ENCODE measurements at places on chromosomes 11 and 22.

DNA sequence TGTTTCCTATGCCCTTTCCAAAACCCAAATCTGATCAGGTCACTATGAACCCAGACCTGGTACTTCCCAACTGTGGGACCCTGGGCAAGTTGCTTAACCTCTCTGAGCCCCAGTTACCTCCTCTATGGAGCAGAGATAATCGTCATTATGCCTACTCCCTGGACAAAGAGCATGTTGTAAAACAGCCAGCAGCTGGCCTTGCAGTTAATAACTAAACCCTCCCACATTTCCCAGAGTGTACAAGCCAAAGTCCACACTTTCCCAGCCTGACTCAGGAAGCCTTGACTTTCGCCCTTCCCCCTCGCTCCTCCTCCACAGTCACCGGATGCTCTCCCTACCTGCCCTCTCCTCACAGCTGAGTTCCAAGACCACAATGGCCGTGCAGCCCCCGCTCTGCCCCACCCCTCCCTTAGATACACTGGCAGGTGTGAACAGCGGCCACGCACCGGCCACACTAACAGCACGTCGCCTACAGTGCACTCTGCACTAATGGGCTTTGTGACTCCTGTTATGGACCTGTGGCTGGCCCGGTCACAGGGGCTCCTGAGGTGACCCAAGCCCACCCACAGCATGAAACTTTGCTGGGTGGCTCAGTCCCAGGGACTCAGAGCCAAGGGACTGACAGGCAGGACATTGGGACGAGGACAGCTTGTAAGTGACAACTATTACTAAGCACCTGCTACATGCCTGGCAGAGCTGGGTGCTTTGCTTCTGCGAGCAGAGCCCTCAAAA is 15.6 kb upstream of the MFNG start:
- no peak for DNase-seq

DNA sequence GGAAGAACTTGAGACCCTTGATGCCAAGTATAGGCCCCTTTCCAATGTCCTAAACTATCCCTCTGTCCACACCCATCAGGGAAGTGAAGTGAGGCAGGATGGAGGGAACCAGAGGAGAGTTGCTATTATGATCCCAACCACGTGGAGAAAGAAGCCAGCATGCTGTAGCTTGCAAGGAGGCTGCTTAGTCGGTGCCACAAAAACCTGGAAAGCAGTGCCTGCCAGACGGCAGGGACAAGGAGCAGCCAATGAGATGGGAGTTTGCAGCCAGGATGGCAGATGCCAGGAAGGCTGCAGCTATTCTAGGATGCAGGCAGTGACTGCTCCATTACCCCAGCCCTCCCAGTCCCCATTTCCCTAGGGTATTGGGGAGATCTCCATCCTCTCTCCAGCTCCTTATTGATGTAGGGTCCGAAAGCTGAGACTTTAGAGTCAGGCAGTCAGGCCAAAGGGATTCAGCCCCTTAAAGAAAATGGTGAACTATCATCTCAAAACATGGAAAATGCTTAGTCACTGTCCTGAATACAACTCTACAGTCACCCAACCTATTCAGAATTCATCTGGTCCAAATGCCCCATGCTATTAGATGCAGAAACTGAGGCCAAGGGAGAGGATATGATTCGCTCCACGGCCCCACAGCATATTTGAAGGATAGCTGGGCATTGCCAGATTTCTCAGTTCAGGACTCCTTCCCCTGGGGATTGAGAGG is 18.4 kb upstream of the LRRC55 start:
- DNase-seq: no peak

DNA sequence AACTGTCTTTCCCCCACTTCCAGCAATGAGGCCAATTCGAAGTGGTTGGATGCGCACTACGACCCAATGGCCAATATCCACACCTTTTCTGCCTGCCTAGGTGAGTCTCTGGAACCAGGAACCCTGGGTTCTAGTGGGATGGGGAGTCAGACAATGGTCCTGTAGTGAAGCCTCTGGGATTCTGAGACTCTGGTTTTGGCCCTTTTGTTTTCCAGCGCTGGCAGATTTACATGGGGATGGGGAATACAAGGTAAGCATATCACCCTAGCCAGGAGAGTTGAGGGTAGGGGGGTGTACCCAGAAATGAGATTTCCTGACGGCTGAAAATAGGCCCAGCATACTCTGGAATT is 530 bp downstream of the BBS1 start:
- no peak for DNase-seq

DNA sequence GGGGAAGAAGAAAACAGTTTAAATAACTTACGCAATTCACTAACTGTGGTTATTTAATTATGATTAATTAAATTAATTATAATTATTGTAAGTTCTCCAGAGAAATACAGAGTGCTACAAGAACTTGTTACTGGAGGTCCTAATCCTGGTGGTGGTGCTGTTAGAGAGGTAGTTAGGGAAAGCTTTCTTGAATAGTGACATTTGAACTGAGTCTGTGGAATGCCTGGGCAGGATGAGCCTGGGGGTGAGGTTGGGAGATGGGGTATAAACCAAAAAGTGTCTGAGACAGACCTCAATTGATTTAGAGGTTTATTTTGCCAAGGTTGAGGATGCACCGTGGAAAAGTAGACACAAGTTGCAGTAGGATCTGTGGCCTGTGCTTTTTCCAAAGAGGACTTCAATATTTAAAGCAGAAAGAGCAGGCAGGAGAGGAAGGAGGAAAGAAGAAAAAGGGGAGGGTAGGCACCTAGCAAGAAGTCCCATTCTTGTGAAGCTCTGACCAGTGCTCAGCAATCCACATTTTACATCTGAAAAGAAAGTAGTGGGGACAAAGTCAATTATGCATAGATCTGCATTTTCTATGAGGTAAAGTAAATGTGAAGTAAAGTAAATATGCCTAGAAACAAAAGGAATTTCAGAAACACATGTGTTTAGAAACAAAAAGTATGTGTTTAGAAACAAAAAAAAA is 4.4 kb upstream of the ZNF202 start:
- no peak for DNase-seq

GRCh38 chr22:49541693-49542230 is 285.9 kb downstream of the BRD1 start:
- DNase-seq: no peak

All from stimulated activated CD4-positive, alpha-beta T cell treated with anti-CD3 and anti-CD28 coated beads, Interleukin-1b, Interleukin-23, amount 100 ng/mL, for 24 hours (primary cell).